ENCODE measurements at places on chromosomes 11 and 22. TPM values are rescaled to one million over a fixed set of nuclear protein-coding genes. Genes with fewer than 3 reads are reported as not detected.
A peak's percentile ranks its signal among the peaks of the same experiment; 100 is the strongest.

Gene POU2AF2
- not detected for total RNA-seq

- DNase-seq: peak; percentile 92
- no peak overlapping the region for H3K4me3 ChIP-seq
- peaks cover 30% of the 10 kb centered on the region for H3K27me3 ChIP-seq
- no peak overlapping the region for H3K27ac ChIP-seq
Measured at GRCh38 chr11:63491636-63492372, 837 bp upstream of the PLAAT5 start.

Gene CCDC73
- total RNA-seq: 0.11 TPM

Gene SCGB1C1
- total RNA-seq: not detected

Gene VWA5A
- total RNA-seq: 1.4 TPM

Gene CCDC87
- 0.42 TPM for total RNA-seq

Gene CRYBB2
- not detected for total RNA-seq

DNA sequence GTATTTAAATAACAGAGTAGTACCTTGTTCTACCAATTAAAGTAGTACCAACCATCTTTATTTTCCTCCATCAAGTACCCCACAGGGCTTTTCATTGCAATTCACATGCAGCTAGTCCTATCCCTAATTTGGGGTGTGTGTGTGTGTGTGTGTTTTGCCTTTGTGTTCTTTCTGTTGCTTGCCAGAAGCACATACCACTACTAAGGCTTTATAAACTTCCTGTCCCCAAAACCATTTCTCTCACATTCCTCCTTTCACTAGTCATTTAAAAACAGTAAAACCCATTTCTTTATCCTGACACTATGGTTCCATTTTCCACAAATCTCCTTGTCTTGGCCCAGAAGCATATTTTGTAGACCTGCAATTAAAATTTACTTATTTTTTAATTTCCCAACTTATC lies 54.6 kb downstream of the SLC36A4 start:
- no peak overlapping the region for H3K27ac ChIP-seq
- H3K27me3 ChIP-seq: no peaks in the 10 kb centered on the region
- no peaks in the 10 kb centered on the region for H3K36me3 ChIP-seq
- H3K4me1 ChIP-seq: no peaks in the 10 kb centered on the region
- no peak for DNase-seq

GRCh38 chr11:16096336-16096735 lies 260.0 kb downstream of the SOX6 start:
- no peak overlapping the region for H3K4me3 ChIP-seq
- DNase-seq: no peak
- no peaks in the 10 kb centered on the region for H3K27me3 ChIP-seq
- no peaks in the 10 kb centered on the region for H3K36me3 ChIP-seq
- H3K27ac ChIP-seq: no peak overlapping the region

DNA sequence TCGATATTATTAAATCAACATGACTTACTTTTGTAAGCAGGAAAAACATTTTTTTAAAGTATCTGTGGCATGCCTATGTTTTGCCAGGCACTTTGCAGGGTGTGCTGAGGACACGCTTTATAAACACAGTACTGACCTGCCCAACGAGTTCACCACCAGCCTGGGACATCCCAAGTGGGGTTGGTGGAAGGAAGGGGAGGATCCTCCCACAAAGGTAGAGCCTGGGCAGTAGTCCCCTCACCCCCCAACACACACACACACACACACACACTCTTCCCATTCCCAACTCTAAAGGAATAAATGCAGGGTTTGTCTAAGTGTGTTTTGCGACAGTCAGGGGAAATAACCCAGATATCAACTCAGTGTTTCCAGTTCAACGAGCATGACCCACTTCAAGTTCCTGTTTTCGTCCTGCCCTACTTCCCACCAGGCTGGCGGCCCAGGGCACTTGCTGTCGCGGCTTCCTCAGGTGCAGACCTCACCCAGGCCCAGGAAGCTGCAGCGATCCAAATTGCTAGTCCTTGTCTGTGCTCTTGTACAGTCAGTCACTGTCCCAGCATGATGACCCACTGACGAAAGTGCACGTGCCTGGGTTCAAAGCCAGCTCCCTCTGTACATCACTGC lies 3.1 kb downstream of the CERK start:
- peak overlapping the region; percentile 79 for H3K4me3 ChIP-seq
- H3K27me3 ChIP-seq: no peaks in the 10 kb centered on the region
- peaks cover 3% of the 10 kb centered on the region for H3K36me3 ChIP-seq

DNA sequence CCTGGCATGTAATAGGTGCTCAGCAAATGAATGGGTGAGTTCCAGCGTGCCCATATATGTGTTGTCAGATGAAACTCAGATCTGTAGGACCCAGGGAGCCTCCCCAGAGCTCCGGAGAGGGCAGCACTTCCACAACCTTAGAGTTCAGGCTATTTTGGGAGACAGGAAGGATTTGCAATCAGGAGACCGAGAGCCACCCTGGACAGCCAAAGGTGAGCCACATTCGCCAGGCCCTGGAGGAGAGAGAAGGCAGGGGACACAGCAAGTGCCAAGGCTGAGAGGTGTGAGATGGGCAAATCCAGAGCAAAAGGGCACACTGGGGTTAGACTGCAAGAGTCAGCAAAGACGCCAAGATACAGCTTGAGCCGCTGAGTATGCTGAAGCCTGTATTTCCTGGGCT lies 66.4 kb downstream of the CD82 start:
- H3K4me1 ChIP-seq: no peaks in the 10 kb centered on the region
- no peaks in the 10 kb centered on the region for H3K36me3 ChIP-seq
- no peak for DNase-seq
- H3K27ac ChIP-seq: no peak overlapping the region

GRCh38 chr22:24424901-24425775 lies 2.3 kb upstream of the ADORA2A start:
- H3K36me3 ChIP-seq: no peaks in the 10 kb centered on the region
- peaks cover 33% of the 10 kb centered on the region for H3K4me1 ChIP-seq
- H3K4me3 ChIP-seq: peak overlapping the region; percentile 68
- no peak overlapping the region for H3K27ac ChIP-seq
- DNase-seq: no peak

DNA sequence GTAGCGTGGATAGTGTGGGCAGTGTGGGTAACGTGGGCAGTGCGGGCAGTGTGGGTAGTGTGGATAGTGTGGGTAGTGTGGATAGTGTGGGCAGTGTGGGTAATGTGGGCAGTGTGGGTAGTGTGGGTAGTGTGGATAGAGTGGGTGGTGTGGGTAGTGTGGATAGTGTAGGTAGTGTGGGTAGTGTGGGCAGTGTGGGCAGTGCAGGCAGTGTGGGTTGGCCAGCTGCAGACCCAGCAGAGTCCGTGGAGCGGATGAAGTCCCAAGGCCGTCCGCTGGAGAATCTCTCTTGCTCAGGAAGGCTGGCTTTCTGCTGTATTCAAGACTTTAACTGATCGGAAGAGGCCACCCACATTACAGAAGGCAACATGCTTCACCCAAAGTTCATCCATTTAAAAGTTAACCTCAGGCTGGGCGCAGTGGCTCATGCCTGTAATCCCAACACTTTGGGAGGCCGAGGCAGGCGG lies 26.1 kb upstream of the KRTAP5-6 start:
- H3K36me3 ChIP-seq: no peaks in the 10 kb centered on the region
- H3K4me3 ChIP-seq: no peak overlapping the region
- H3K4me1 ChIP-seq: peaks cover 74% of the 10 kb centered on the region
- no peak for DNase-seq
- peak overlapping the region; percentile 50 for H3K27ac ChIP-seq
- no peaks in the 10 kb centered on the region for H3K27me3 ChIP-seq

DNA sequence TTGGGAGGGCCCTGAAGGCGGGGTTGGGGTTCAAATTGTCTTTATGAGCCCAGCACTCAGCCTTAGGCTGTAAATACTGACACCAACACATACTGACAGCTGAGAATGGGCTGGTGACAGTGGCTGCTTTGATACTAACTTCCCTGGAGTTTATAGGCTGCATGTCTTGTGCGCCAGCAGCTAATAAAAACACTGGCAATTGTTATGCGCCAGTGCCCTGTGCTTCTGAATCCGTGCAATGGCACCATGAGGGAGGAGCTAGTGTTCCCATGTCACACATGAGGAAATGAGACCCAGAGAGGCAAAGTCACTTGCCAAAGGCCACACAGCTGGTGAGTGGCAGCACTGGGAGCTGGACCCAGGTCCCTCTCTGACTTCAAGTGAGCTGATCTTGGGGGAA lies 23.8 kb downstream of the SHISAL1 start:
- no peak overlapping the region for H3K27ac ChIP-seq
- H3K27me3 ChIP-seq: peaks cover 11% of the 10 kb centered on the region
- 0 out of 2 replicates have a peak, but pooled peaks cover 8% of the 10 kb centered on the region for H3K4me1 ChIP-seq
- no peaks in the 10 kb centered on the region for H3K36me3 ChIP-seq
- DNase-seq: peak; percentile 8

DNA sequence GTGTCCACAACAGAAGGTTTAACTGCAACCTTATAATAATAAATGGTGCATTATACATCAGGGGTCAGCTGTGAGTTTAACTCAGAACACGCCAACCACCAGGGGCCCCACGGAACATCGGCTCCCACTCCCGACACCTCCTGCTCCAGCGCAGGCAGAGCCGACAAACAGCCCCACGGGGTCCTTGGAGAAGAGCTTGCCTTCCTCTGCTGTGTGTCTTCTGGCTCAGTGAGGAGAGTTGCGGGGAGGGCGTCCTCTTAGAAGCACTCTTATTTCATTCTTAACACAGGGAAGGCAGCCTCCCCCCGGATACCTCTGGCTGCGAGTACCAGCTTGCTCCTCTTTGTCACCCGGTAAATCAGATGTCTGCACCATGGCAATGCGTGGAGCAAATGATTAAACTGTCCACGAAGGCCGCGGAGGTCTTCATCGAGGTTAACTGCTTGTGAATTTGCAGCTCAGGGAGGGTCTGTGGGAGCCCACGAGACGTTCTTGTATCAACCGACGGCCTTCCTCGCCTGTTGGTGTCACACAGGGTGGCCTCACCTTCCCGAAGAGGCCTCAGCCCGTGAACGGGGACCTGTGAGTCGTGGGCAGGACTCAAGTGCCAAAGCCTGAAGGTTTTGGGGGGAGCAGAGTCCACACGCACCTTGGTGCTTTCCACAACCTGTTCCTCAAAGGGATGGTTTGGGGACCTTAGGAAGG lies 464.0 kb downstream of the BRD1 start:
- H3K4me3 ChIP-seq: no peak overlapping the region
- DNase-seq: no peak
- no peak overlapping the region for H3K27ac ChIP-seq
- no peaks in the 10 kb centered on the region for H3K36me3 ChIP-seq

Gene TIMM10
- total RNA-seq: 82.2 TPM

DNA sequence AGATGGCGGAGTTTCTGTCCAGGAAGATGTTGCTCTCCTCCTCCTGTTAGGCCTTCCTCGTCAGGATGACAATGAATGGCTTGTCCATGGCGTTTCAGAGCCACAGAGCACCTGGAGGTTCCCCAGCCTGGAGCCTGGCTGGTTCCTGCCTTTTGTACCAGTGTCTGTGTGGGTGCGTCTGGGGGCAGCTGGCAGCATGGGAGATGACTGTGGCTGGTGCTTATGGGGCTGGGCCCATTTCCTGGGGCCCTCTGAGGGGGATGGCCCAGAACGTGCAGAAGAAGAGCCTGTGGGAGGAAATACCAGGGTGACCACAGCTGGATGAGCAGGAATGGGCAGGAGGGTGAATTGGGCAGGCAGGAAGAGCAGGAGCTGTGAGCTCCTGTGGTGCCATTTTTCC lies 6.7 kb downstream of the SLC37A2 start:
- H3K4me3 ChIP-seq: no peak overlapping the region
- peaks cover 4% of the 10 kb centered on the region for H3K27me3 ChIP-seq
- peaks cover 62% of the 10 kb centered on the region for H3K4me1 ChIP-seq
- no peak for DNase-seq
- H3K27ac ChIP-seq: no peak overlapping the region

DNA sequence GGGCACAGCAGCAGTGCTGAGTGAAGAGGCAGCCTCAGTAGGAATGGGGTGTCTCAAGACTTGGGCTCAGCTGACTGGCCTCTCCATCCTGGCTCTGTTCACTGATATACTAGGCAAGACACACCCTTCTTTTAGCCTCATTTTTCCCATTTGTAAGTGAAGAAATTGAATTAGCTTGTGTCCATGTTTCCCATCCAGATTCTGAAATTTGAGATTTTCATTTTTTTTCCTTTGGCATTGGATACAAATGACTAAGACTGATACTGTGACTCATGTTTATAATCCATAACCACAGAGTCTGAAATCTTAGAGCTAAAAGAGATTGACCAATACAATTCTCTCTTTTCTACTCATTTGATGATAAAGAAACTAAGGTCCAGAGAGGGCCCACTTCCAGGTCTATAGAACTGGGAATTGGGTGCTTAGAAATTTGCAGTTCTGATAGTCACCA lies 110.9 kb downstream of the KCNC1 start:
- no peak overlapping the region for H3K4me3 ChIP-seq
- H3K36me3 ChIP-seq: peaks cover 5% of the 10 kb centered on the region
- no peaks in the 10 kb centered on the region for H3K4me1 ChIP-seq
- no peak overlapping the region for H3K27ac ChIP-seq

DNA sequence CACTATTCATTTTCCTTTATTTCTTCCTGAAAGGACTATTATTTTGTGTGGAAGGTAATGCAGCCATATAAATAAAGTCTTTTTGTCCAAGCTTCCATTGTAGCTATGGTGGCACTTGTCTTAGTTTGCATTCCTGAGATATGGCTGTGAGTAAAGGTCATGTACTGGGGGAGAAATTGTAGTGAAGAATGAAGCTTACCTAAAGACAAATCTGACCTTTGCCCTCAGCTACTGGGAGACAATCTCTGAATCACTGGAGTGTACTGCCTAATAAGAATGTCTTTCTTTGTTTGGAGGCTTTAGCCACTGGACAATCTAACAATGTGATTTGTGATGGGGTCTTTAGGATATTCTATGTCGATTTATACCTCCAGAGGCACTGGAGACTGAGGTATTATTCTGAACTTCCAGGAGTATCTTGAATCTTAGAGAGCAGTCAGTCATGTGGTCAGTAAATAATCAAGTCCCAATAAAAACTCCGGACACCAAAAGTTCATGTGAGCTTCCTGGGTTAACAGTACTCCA lies 39.7 kb upstream of the OR5AK2 start:
- H3K27ac ChIP-seq: no peak overlapping the region
- no peaks in the 10 kb centered on the region for H3K36me3 ChIP-seq
- H3K4me1 ChIP-seq: no peaks in the 10 kb centered on the region
- H3K27me3 ChIP-seq: no peaks in the 10 kb centered on the region

Gene OR10V1
- not detected for total RNA-seq

DNA sequence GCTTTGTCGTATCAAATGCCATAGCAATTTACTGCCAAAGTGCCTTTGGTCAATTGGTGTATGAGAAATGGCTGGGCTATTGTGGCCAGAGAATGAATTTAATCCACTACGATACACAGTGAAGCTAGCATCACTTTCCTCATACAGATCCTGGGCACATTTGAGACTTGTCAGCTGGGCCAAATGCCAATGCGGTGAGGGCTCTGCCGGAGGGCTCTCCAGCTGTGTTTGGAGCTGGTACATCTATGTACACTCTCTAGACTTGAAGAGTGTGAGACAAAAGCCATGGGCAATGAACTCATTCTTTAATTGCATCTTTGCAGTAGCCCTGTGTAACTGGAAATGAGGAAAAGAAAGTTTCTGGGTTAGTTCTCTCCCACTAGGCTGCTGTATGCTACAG lies 1052.9 kb downstream of the NTM start:
- H3K27me3 ChIP-seq: no peaks in the 10 kb centered on the region
- H3K36me3 ChIP-seq: no peaks in the 10 kb centered on the region
- no peak for DNase-seq
- no peak overlapping the region for H3K4me3 ChIP-seq

Gene ENTHD1
- total RNA-seq: not detected

- H3K36me3 ChIP-seq: no peaks in the 10 kb centered on the region
- H3K4me1 ChIP-seq: no peaks in the 10 kb centered on the region
- no peak for DNase-seq
- no peak overlapping the region for H3K27ac ChIP-seq
- no peak overlapping the region for H3K4me3 ChIP-seq
Measured at GRCh38 chr22:49150801-49151221, 676.9 kb downstream of the BRD1 start.

Measured in HepG2 (cell line).